Lower lobe of right lung (tissue), 2 donors: ENCODE measurements at places on chromosomes 5 and 9. TPM values are rescaled to one million over a fixed set of nuclear protein-coding genes. Genes with fewer than 3 reads are reported as not detected.
A peak's percentile ranks its signal among the peaks of the same experiment; 100 is the strongest.

- DNase-seq, result no peak
These were observed 11.8 kb upstream of the UBE2QL1 start for GRCh38 chr5:6436715-6437331.

- DNase-seq, result no peak
These were observed 36.2 kb downstream of the SNX18 start for GRCh38 chr5:54553659-54554207.

GRCh38 chr5:98769959-98770208 lies 3.6 kb upstream of the RGMB start:
- no peak for DNase-seq

GRCh38 chr9:129131300-129132145 lies 20.3 kb downstream of the PTPA start:
- peak; percentile 84 for DNase-seq

- DNase-seq, result no peak
These were observed 93.1 kb upstream of the RETREG1 start for GRCh38 chr5:16709691-16710433.

DNA sequence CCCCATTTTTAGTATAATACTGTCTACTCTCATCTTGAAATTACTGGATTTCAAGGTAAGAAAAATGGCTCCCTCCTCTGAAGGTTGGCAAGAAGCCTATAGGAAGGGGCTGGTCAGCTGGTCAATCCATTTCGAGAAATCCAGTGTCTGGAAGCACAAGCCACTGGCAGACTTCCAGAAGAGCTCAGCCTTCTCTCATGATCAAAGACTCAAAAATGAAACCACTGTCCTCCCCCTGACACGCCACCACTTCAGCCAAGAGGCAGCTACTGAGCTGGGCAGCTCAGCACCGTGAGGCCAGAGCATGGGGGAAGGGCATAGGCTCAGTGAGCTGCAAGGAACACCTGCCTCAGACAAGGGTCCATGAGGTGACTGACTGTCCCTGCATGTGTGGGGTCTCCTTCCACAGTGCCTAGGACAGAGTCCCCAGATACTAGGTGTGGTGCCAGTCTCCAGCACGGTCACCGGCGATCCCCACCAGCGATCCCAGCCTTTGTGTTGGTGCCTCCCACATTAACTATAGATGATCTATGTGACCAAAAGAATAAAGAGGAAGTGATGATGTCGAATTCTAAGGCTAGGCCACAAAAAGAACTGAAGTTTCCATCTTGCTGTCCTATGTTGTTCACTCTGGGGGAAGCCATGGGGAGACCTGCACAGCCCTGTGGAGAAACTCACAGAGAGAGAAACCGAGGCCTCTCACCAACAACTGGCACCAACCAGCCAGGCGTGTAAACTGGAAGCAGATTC lies 100.1 kb upstream of the LRRTM2 start:
- no peak for DNase-seq

DNA sequence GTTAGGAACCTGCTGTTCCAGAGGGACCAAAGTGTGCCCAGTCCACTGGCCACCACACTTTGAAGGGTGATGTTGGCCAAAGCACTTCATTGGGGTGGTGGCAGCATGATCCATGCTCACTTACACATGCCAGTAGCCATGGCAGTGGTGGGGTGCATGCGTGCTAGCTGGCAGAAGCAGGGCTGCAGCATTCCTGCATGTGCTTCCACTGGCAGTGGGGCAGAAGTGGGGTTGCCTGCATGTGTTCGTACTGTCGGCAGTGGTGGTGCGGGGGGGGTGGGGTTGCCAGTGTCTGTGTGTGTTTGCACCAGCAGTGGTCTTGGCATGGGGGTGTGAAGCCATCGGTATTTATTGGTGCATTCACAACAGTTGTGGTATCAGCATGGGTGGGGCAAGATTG lies 260.3 kb upstream of the ANKH start:
- DNase-seq, result no peak

GRCh38 chr5:41598011-41598410 lies 87.6 kb upstream of the PLCXD3 start:
- no peak for DNase-seq

GRCh38 chr5:92909602-92909962 lies 671.4 kb downstream of the NR2F1-AS1 start:
- DNase-seq, result no peak

DNA sequence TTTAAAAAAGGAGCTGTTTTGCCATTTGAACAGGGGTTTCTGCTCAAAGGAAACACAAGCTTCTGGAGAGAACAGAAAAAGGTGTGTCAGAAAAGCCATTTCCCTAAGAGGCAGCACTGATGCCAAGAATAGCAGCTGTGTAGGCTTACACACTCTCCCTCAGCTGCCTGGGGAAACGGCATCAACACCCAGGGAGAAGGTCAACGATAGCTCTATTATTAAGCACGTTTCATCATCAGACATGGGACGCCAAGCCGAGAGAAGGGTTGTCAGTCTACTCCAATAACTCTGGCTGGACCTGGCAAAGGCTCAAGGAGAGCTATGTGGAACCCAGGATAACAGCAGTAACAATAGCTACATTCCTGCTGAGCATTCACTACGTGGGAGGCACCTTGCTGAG lies 314.2 kb downstream of the CDK5RAP2 start:
- no peak for DNase-seq

- DNase-seq, result no peak
These were observed 178.3 kb downstream of the TMEM232 start for GRCh38 chr5:110548171-110548570.

DNA sequence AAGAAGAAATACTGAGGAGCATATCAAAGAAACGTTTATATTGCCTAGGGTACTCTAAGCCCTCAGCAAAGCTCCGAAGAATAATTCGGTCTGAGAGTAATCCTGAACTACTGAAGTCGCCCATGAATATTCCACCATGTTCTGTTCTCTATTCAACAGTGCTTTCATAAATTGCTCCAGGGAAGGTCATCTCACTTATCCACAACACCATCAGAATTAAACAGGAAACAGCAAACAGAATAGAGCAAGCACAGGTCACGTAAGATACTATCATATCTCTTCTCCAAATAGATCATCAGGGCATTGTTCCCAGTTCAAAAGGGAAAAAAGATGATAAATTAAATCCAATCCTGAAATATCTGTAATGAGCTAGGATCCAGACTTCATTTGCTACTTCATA lies 325.6 kb downstream of the DEPDC1B start:
- no peak for DNase-seq

DNA sequence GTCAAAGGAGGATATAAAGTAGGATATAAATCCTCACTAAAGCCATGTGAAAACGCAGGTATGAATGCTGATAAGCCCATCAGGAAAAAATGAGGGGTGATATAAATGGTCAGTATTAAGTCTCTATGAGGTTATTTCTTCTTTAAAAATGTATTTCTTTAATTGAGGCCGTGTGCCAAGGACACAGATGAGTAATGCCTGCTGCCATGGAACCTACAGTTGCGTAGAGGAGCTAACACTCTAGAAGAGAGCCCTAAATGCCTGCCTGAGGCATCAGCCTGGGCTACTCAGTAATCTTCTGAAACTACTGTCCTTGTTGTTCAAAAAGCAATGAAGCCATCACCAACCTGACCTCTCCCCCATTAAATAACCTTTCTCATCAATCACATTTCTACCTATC lies 84.9 kb downstream of the KLHL3 start:
- DNase-seq, result no peak

DNA sequence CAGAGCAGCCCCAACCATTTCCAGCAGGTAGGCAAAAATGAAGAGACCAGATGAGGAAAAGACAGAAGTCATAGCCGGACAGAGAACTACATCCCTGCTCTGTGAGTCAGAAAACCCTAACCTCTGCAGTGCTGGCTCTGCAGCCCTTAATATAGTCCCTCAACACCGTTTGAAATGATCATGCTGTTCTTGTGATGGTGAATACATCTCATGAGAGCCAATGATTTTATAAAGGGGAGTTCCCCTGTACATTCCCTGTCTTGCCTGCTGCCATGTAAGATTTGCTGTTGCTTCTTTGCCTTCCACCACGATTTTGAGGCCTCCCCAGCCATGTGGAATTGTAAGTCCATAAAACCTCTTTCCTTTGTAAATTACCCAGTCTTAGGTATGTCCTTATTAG lies 216.8 kb upstream of the RFX3 start:
- DNase-seq, result no peak

DNA sequence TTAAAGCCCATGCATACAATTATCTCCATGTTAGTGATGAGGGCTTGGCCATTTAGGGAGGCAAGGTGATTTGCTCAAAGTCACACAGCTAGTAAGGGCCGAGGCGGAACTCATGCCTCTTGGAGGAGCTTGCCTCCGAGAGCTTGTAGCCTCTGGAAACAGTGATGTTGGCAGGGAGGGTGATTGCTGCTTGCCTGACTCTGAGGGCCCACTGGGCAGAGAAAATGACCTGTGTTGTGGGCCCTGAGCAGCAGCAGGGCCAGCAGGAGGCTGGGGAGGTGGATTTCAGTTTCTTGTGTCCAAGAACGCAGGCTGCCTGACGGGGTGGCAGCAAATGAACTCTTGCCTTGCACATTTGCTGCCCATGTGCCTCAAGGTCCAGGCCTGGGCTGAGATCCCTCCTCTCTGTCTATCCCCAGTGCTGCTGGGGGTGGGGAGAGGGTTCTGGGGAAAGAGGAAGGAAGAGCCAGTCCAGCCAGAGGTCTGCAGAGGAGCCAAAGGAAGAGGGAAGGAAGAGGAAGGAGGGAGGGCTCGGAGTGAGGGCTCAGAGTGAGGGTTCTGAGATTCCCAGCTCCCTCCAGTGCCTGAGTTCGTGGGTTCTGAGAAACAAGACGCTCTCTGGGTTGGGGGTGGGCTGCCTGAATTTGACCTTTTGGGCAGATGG lies 16.2 kb upstream of the PTGS1 start:
- no peak for DNase-seq

DNA sequence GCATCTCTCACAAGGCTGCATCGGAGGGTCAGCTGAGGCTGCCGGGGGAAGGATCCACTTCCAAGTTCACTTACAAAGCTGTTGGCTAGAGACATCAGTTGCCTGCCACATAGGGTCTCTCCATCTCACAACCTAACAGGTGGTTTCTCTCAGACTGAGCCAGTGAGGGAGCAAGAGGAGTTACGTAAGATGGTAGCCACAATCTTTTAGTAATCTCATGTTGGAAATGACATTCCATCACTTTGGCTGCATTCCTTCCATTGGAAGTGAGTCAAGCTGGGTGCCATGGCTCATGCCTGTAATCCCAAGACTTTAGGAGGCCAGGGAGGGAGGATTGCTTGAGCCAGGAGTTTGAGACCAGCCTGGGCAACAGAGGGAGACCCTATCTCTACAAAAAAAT lies 7.4 kb upstream of the GRK6 start:
- no peak for DNase-seq

DNA sequence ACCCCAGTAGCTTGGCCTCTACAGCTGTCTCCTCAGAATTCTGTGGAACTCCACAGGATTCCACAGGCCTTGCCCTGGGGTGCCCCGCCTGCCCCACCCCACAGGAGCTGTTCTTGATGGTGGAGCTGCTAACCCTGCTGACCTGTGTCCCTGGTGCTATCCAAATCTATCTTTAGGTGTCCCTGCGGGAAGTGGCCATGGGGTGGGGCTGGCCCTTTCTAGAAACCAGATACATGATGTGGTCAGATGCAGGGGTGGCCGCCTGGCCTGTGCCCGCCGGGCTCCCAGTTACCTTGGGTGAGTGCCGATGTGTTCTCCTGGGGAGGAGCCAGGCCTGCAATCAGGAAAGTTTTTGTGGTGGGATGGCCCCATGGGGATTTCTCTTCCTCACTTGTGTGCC lies 34.2 kb downstream of the WNK2 start:
- DNase-seq, result peak; percentile 43

- DNase-seq, result no peak
These were observed 95.2 kb downstream of the APTX start for GRCh38 chr9:32906213-32906612.

GRCh38 chr5:79255786-79256557 lies 20.0 kb downstream of the JMY start:
- no peak for DNase-seq

- DNase-seq, result no peak
These were observed 49.9 kb upstream of the HSPA9 start for GRCh38 chr5:138625134-138625533.

DNA sequence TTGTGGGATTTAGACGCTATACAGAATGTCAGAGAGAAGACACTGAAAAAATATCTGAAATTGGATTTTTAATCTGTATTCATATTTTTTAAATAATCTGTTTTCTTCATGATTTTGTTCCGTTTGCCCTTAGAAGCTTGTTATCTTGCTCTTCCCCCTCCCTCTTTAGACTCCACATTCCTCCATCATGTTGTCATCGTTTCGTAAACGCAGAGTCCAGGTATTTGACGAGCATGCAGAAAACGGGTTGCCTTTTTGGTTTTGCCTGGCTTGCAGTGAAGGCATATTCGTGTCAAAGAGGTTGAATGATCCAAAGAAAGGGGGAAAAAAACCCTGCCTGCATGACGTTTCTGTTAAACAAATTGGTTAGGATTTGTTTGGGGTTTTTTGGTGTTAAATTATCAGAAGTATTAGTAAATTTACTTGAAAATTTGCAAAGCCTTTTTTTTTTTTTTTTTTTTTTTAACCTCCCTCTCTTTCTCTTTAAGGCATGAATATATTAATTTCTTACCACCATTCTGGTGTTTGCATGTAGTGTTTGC lies 2.9 kb downstream of the SPTAN1 start:
- DNase-seq, result no peak

DNA sequence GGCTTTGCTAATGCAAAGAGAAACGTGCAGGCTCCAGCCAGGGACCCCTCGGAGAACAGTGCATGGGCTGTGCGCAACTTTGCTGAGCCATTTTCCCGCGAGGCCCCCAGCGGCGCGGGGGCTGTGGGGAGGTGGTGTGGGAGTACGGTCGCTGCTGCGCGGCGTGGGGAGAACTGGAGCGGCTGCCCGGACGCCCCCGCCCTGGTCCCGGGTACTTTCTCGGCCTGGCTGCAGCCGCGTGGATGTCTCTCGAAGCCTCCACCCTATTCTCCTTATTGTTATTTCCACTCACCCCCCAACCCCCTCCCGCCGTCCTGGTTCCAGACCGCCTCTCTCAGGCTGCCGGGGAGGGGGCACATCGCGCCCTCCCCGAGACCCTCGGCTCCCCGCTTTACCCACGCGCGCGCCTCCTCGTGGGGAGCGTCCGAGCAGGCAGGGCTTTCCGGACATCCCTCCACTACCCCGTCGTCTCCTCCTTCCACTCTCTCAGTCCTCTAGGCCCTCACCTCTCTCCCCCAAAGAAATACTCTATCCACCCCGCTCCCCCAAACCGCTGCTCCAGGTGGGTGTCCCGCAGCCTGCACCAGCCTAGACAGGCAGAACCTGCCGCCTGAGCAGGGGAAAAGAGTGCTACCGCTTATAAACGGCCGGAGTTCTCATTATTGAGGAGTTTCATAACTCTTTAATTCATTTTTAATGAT lies 68.6 kb upstream of the TBCA start:
- no peak for DNase-seq

GRCh38 chr5:56817263-56818014 lies 2.1 kb downstream of the MAP3K1 start:
- no peak for DNase-seq

- peak; percentile 43 for DNase-seq
These were observed 76.7 kb downstream of the ARSB start for GRCh38 chr5:78908173-78909061.

- no peak for DNase-seq
These were observed 198.2 kb downstream of the SAXO1 start for GRCh38 chr9:18834740-18835361.

NTRK2 gene
- total RNA-seq, result 7.7 TPM

SEMA5A gene
- total RNA-seq, result 29.3 TPM

CCDC152 gene
- 1.3 TPM for total RNA-seq

PPP2R2B gene
- total RNA-seq, result 0.95 TPM

SEMA4D gene
- 49.9 TPM for total RNA-seq

CNTNAP3B gene
- 11.1 TPM for total RNA-seq

LRRTM2 gene
- 0.30 TPM for total RNA-seq

BTNL8 gene
- 5.3 TPM for total RNA-seq

ENTPD2 gene
- total RNA-seq, result 0.62 TPM

ERAP2 gene
- 32.1 TPM for total RNA-seq

PRXL2C gene
- 28.0 TPM for total RNA-seq

FOXD4L4 gene
- 0.77 TPM for total RNA-seq

GRM6 gene
- total RNA-seq, result not detected
